Hematopoietic multipotent progenitor cell treated with erythropoietin and hydrocortisone succinate and interleukin-3 and kit ligand, for 15 days (in vitro differentiated cells): ENCODE measurements at places on chromosomes 4 and X.

DNA sequence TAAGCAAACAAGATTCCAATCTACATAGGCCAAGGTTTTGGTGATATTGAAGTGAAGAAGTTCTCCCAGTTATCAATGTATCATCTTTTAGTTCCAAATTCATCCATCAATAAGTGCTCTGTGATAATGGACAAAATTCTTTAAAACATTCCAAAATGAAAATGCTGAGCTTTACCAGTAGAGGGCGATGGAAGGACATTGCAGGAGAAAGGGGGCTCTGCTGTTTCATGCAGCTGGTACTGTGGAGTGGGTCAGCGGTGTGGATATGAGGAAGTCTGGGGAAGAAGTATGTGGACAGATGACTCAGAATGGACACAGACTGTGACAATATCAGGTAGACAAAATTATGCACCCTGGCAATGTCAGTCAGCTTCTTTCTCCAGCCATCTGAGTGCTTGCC lies 46.6 kb upstream of the HS6ST2 start:
- DNase-seq: no peak

DNA sequence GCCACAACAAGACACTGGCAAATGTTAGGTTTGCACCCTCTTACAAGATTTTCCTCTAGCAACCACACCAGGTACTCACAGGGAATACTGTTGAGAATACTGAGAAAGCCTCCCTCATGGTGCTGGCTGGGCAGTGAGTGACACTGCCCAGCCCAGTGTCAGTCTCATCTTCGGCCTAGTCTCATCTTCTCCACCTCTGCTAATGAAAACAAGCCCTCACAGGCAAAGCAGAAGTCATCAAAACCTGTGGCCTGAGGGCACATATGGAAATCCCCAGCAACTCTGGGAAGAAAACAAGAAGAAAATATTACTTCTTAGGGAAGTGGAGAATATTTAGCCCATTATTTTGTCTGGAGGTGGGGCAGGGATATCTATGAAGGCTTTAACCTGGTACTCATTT lies 7.9 kb upstream of the ADAM29 start:
- DNase-seq: no peak

GRCh38 chr4:165720411-165721082 lies 152.5 kb upstream of the TLL1 start:
- DNase-seq: no peak

DNA sequence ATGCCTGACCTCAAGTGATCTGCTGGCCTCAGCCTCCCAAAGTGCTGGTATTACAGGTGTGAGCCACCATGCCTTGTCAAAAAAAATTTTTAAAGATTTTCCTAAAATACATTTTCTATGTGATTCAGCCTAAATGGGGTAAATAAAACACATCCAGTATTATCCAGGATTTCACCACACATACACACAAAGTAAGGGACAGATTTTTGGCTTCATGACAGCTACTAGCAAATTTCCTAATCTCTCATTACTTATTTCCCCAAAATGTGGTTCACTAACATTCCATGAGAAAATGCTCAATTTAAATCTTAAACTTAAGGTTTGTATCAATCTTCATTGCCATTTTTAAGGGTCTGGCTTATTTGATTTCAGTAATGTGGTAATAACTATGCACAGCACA lies 348.5 kb upstream of the INTU start:
- no peak for DNase-seq

- DNase-seq: no peak
Measured at GRCh38 chr4:98542011-98542410, 116.4 kb downstream of the TSPAN5 start.

DNA sequence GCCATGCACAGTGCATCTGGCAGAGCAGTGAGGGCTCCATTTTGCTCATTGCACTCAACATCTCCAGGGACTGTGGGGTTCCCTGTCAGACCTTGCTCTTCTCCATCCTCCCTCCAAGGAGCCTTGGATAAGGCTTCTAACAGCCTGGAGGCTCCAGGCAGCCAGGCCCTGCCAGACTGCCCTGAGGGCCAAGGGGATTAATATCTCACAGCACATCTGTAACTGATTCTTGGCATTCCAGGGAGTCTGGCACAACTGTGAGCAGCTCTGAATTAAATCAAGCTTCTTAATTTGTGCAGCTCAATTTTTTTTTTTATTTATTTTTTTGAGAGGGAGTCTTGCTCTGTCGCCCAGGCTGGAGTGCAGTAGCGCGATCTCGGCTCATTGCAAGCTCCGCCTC lies 224.5 kb upstream of the PGRMC2 start:
- no peak for DNase-seq

DNA sequence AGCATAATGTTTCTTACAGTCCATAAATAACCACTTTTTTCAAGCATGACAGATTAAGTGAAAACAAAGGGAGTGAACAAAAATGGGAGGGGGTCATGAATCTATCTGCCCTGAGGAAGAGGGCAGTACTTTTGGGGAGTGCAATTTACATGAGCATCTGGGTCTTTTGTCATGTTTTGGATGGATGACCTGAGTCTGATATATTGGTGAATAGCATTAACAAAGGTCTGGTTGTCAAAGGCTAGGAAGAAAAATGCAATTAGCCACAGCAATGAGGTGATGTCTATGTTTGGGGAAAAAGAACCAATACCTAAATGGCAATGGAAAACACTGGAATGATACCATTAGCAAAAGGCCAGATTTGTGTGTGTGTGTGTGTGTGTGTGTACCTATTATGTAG lies 15.1 kb upstream of the MAD2L1 start:
- no peak for DNase-seq

GRCh38 chrX:23292988-23293651 lies 41.5 kb upstream of the PTCHD1 start:
- no peak for DNase-seq

DNA sequence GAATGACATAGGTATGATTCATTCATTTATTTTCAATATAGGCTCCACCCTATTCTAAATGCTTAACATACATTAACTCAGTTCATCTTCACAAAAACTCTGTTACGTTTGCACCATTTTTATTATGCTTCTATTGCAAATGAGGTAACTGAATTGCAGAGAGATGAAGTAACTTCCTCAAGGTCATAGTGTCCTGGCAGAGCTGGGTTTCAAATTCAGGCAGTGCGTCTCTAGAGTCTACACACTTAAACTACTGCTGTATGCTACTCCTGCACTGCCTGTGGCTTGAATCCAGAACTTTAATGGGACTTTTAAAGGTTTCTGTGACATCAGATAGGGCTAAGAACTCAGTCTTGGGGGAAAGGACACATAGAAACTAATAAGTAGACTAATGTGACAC lies 413.4 kb downstream of the UBE2NL start:
- DNase-seq: no peak

- DNase-seq: no peak
Measured at GRCh38 chrX:45424326-45424725, 223.7 kb upstream of the DIPK2B start.

- DNase-seq: no peak
Measured at GRCh38 chr4:174210952-174211490, 72.4 kb downstream of the FBXO8 start.

DNA sequence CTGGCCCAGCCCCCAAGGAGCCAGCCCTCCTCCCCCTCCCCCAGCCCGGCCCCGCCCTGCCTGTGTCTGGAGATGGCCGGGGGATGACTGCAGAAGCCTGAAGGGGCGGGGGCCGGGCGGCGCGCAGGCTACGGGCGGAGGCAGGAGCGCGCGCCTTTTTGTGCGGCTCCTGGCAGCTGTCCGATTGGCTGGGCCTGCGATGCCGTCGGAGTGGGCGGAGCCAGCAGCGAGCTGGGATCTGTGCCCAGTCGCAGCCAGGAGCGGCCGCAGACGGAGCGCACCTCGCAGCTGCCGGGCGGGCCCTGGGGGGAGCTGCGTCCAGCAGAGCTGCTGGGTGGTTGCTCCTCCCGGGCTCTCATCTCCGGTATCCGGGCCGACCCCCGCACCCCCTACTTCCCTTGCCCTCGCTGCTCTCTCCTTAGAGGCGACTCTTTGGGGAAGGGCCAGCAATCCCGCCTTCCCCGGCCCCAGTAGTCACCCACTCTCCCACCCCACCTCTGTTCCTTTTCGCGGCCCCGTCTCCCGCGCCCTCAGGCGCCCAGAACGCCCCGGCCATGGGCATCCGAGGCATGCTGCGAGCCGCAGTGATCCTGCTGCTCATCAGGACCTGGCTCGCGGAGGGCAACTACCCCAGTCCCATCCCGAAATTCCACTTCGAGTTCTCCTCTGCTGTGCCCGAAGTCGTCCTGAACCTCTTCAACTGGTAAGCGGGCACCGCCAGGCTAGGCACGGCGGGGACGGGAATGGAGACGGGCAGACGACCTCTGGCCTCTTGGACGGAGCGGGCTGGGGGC lies at the start of gene GABRQ:
Gene GABRQ (plus strand): TSS at position 247 of the 794 bp plus-strand sequence. CDS start 308 bp downstream, at position 555.
- peak; percentile 3 for DNase-seq

GRCh38 chrX:9899640-9900111 lies 67.5 kb upstream of the CLDN34 start:
- no peak for DNase-seq

DNA sequence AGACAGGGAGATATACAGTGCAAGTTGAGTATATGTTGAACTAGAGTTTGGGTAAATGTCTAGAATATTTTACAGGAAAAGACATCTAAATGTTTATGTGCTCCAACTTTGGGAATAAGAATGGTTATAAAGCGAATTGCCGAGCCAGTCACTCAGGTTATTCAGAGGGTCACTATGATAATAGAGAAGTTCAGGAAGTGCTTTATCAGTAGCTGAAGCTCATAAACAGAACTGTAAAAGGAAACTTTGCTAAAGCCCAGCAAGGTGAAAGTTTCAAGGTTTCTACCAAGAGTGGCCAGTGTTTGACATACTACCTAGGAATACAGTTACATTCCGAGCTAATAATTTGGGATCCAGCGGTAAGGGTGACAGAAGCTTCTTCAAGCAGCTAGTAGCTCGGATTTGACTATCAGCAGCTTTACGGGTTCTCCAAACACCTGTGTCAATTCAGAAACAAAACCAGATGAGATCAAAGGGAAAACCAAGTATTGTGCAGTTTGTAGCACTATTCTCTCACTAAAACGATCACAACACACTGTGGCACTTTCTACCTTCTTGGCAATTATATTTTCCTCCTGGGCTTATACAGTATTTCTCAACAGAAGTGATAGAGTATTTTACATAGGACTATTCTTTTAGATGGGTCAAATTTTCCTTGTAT lies 17.2 kb upstream of the BCLAF3 start:
- DNase-seq: no peak

DNA sequence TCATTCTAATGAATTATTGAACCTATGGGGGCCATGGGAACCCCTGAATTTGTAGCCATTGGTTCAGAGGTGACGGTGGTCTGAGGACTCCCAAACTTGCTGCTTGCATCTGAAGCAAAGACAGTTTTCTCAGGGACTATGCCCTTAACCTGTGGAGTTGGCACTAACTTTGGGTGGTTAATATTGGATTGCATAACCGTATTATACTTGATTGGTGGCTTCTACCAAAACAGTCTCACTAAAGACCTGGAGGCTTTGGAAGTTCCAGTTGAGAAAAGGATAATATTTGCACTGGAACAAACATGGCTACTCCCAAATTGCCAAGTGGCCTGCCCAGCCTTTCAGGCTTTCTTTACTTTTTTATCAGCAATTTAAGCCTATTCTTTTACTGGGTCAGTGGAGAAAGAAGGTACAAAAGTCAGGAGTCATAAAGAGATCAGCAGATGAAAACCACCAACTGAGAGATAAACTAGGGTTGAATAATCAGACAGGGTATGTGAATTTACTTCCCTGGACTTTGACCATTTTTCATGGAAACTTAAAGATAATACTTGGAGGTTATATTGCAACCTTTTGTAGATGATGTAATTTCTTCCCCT lies 7.9 kb upstream of the KLHL8 start:
- DNase-seq: no peak

DNA sequence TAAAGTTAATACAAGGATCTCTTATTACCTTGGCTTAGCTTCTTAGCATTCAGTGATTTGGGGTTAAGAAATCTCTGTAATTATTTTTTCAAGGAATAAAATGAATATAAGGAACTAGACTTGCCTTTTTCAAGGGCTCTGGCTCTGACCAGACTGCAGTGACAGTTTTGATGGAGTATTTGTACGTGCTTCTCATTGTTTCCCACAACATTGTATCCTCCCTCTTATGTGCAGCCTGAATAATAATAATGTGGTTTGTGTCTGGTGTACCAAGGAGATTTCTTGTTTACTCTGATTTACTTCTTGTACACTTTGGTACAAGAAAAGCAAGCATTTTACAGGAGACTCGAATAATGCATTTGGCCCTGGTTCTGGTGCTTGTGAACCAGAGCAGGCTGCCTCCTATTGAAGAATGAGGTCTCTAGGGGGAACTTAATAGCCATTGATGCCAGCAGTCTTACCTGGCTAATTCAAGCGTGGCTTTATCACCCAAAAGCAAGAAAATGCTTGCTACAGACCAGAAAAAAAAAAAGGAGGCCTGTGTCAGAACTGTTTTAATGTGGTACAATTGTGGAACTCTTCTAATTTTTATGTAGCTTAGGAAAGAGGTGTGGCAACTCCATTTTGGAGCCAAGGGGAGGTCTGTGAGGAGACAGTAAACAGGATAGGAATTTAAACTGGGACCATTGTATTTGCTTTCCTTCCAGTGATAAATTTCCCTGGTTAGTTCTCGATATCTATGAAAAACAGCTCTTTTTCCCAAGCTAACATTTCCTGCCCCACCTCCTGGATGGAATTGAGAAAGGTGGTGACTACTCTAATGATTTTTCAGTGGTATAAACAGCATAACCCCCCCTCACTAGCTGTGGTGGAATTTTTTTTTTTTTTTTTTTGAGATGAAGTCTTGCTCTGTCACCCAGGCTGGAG lies 5.6 kb downstream of the OTC start:
- no peak for DNase-seq

GRCh38 chr4:6770581-6771228 lies 11.8 kb upstream of the KIAA0232 start:
- DNase-seq: no peak

DNA sequence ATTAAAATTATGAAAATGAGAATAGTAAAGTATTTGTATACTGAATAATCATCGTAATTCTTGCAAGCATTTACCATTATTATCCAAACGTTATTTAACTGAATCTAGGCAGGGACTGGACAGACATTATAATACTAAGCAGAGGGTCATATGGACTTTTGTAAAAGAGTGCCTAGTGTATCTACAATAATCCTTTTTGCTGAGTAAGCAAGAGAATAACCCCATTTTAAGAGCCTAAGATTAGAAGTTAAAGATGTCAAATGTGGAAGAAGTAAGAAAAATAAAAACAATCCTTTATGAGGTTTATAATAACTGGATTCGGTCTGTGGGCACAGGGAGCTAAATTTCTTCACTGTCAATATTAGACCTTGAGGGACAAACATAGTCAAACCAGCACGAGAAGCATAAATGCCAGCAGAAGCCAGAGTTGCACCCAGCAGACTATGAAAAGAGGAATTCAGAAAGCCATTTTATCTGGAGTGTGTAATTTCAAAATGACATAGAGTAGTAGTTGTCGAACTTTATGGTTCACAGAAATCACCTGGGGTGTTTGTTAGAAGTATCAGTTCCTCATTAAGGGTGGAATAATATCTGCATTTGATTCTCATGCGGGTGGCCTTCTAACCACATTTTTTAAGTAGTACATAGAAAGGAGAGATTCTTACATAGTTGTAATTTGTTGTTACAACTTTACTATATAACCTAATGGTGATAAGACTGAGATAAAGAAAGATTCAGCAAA lies 39.7 kb upstream of the DCLK2 start:
- no peak for DNase-seq
